MM.1S (cell line): ENCODE measurements at places on chromosomes 2 and 18.
A peak's percentile ranks its signal among the peaks of the same experiment; 100 is the strongest.

DNA sequence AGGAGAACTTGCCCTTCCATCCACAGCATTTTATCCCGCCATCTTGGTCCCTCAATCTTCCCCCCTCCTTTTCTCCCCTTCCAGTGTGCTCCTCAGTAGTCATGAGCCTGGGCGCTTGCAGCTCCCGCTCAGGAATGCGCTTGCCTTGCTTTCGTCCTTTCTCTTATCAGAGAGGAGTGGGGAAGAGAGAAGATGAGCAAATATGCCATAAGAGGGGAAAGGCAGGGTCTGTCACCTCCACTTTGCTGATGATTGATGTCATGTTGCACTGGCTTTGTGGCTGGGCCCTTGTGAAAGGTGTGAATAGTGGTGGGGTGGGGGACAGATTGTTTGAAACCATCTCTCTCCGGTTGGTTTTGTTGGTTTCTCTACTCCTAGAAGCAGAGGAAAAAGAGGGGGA is 569.3 kb downstream of the TNS1 start:
- no peak for DNase-seq

- no peak for DNase-seq
These were observed 7.3 kb upstream of the COL3A1 start for GRCh38 chr2:188966728-188967440.

DNA sequence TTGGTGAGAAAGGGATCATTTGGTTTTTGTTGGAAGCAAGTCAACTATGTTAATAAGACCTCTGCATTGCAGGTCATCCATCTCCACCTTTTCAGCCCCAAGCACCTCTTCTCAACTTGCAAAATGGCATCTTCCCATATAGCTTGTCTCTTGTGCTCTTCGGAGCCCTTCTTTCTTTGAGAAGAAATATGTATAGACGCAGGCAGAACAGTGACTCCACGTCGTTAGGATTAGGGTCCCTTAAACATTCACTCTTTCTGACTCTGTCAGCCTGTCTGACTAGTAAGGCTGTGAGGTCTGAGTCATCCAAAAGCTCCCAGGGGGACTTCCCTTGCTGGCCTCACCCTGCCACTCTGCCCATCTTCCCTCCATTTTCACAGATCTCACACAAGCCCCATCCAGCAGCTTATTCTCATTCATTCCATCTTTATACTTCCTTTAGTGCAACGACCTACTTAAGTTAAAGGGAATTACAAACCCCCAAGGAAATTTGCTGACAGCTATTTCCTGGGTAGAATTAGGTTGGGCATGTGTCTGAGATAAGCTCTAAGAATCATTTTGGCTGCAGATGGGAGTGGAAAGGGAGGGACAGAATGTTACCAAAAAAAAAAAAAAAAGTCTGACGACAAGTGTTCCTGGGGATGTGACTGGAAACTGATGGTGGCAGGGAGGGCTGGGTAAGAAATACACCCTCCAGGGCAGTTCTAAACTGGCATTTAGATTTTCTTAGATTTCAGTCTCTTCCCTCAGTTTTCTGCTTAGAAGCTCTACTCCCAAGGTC is 37.7 kb upstream of the MEX3C start:
- no peak for DNase-seq

- peak; percentile 66 for DNase-seq
These were observed 262.6 kb downstream of the MREG start for GRCh38 chr2:215750763-215751162.

DNA sequence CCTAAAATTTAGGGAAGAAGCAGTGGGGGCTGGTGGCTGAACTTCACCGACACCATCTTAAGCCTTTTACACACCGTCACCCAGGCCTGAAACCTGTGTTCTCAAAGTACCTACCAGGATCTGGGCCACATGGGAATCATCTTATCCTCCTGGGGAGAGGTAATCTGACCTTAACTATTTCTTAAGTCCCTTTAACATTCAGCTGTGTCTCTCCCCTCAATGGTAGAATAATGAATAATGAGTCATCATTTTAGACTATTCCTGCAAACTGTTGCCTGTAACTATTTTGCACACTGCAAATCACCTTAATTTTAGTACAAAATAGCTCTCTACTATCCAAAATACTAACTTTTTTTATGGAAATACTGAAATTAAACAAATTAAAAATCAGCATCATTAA is 149.4 kb upstream of the KLF7 start:
- DNase-seq, result no peak

DNA sequence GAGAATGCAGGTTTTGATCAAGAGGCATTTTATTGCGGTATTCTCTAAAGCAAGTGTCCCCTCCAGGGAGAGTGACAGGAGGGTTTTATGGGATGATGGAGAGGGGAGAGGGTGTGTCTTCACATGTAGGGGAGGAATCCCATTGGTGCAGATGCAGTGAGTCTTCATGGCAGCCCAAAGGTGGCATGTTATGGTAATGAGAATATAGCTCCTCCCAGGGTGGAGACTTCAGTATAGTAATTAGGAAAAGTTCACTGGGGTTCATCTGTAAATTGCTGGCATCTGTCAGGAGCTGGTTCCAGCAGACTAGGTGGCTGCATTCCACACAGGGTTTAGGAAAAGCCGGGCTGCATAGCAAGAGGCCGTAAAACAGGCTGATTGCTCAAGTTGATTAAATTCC is 230.7 kb upstream of the CCDC68 start:
- no peak for DNase-seq

GRCh38 chr18:12336887-12337286 is 28.8 kb downstream of the TUBB6 start:
- DNase-seq, result peak; percentile 15

DNA sequence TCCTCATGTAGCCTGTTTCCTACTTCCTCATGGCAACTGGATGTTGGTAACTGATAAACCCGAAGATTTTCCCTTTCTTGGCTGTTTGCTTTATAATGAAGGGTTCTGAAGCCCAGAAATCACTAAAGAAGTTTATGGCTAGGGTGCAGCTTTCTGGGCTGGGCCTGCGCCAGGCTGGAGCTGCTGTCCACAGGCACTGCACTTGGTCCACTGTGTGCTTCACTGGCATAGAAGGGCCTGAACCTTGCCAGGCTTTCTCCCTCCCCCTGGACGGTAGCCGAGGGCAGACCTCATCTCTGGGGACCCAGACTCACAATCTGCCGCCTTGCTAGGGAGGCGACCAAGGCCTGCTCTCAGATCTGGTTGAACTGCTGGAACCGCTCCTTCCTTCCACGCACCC is 133.3 kb upstream of the SPRED2 start:
- DNase-seq, result no peak

DNA sequence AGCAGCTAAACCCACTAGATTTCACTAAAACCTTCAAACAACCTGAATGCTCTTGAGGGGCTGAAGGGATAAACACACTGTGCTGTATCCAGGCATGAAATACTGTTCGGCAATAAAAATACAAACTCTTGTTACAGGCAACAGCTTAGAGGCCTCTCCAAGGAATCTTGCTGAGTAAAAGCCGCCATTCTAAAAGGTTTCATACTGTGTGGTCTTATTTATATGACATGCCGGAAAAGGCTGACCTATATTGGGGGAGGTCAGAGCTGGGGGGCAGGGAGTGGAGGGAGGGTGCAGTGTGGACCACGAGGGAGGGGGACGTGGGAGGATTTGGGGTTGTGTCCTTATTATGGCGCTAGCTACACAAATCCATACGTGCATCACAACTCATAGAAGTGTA is 136.2 kb downstream of the MBP start:
- DNase-seq, result no peak

DNA sequence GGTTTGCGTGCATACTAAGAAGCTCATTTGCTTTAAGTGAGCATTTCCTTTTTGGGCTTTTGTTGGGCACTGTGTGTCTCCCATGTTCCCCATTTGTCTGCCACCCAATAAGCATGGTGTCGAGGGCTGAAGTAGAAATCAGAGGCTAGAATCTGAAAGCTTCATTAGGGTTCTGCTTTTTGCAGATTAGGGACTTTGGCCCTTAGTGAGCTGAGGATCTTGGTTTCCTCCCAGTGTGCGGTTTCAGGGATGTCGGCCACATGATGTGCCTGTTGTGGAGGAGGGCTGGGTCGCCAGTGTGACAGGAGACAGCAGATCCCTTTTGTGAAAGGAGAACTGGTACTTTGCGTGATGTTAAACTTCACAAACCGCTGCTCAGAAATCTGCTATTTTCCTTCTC is 41.1 kb downstream of the PLEKHB2 start:
- DNase-seq, result no peak

GRCh38 chr18:72833471-72833870 is 34.3 kb downstream of the NETO1 start:
- no peak for DNase-seq

- DNase-seq, result no peak
These were observed 104.6 kb upstream of the CTDP1 start for GRCh38 chr18:79574938-79575525.

GRCh38 chr2:196504788-196505187 is 134.7 kb upstream of the CCDC150 start:
- peak; percentile 63 for DNase-seq

DNA sequence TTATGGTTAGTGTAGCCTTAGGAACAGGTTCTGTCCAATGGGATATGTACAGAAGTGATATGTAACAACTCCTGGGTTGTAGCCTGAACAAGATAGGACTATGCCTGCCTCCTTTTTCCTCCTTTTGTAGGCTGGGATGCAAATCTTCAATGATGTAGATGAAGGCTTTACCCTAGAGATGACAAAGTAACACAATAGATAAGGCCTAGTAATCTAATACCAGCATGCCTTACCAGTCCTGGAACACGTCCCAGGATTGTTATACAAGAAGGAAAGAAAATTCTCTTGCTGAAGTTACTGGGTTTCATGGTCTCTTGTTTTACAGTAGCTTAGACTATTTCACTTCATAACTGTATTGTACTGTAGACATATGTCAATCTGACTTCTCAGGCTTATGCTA is 192.1 kb downstream of the OTX1 start:
- DNase-seq, result no peak

DNA sequence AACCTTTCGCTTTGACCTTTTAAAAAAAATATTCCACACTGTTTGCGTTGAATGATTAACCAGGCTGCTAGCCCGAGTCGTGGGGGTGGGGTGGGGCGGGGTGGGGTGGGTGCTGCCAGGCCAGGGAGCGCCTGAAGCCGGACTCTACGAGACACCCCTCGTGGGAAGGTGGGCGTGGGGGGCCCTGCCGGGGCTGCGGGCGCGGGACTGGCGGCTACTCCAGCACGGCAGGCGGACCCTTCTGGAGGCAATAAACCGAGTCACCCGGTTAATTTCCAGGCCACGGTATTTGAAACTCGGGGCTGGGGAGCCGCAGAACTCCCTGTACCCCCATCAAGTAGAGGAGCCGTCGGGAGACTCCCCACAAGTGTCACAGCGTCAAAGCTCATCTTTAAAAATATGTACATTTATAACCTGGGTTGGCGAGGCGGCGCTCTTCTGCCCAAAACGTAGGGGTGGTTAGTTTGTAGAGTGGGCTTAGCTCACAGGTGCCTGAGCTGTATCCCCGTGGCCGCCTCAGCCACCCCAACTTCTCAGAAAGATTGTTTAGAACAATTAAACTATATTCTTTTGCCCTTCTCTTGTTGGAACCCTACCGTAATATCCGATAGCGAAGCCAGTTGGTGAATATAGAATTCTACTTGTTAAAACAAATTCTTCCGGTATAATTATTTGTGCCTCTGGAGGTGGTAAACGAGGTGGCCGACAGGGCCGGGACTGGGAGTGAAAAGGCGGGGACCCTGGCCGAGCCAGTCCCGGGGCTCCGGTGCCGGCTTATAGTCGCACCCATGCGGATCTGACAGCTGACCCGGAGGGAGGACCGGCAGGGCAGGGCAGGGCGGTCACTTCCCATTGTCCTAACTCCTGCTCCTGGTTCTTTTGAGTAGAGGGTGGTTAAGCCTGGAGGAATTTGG is 1.4 kb downstream of the B3GNT2 start:
- peak; percentile 53 for DNase-seq

GRCh38 chr18:33577685-33578517 is at the start of gene ASXL3:
TSS of gene ASXL3 (plus strand) at chr18:33578219. CDS start at chr18:33578632, 413 bp downstream.
- DNase-seq, result peak; percentile 22

DNA sequence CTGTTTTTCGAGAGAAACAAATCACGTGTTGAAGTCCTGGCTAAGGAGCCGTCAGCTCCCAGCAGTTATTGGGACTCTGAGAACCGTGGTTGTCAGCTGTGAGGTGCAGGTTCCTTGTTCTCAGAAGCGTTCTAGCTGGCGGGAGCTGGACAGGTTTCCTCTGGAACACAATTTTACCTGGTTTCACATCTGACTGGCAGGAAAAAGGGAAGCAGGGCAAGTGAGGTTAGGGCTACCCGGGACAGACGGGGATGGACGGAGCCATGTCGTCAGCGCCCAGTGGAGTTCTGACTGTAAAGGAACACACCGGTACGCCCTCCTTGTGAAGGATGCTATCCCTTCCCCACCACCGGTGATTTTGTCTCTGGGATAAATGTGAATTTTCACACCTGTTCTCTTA is 26.1 kb downstream of the ITGB1BP1 start:
- DNase-seq, result no peak

- DNase-seq, result no peak
These were observed 7.8 kb upstream of the DYNC2LI1 start for GRCh38 chr2:43766006-43766405.

- DNase-seq, result peak; percentile 14
These were observed 172.1 kb downstream of the SETBP1 start for GRCh38 chr18:44852818-44853217.

GRCh38 chr2:200171731-200172482 is 134.6 kb upstream of the SPATS2L start:
- DNase-seq, result no peak
